Panc1 (cell line): ENCODE measurements at places on chromosomes 2 and 18.

DNA sequence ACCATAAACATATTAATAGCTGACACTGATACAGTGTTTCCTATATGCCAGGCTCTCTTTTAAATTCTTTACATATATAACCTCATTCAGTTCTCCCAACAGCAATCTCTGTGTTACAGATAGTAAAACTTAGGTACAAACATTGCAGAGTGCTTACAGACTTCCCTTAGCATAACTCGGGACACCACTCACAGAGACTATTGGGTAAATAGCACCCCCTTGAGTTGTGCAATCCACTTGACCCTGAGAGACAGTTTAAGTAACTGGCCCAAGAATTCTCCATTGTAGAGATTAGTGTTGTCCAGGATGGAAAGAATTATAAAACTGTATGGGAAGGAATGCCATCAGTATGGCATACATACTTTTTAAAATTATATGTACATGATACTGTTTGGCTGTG lies 110.1 kb downstream of the POLE4 start:
- no peak for DNase-seq

DNA sequence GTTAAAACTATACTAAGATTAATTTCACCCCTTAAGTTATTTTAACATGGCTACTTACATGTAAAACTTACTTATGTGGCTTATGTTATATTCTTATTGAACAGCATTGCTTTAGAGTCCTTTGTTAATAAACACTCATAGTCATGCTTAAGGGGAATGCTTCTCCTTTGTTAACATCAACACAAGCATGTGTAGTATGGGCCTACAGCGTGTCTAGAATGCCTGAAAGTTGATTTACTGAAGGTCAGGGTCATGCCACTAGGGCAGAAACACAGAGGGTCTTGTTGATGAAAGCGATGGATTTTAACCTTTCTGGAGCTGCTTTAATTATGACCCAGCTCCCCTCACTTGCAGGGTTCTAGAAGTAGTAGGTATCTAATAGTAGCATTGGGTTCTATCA lies 159.8 kb upstream of the DLX2 start:
- DNase-seq, result no peak

DNA sequence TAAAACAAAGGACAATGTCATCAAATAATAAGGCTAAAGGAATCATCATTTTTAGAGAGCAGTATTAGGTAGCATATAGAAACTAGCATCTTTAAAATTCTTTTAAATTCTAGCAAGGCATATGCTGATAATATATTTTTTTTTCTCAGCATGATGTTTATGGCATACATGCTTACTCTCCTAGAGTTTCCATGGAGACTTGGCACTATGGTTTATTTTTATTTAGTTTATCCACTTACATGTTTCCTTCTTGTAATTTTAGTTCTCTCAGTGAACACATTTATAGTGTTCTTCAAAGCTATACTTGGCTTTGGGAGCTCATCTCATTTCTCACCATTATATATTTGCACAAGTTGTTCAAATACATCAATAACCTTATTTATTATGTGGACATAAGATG lies 413.8 kb upstream of the LINC00305 start:
- DNase-seq, result no peak

DNA sequence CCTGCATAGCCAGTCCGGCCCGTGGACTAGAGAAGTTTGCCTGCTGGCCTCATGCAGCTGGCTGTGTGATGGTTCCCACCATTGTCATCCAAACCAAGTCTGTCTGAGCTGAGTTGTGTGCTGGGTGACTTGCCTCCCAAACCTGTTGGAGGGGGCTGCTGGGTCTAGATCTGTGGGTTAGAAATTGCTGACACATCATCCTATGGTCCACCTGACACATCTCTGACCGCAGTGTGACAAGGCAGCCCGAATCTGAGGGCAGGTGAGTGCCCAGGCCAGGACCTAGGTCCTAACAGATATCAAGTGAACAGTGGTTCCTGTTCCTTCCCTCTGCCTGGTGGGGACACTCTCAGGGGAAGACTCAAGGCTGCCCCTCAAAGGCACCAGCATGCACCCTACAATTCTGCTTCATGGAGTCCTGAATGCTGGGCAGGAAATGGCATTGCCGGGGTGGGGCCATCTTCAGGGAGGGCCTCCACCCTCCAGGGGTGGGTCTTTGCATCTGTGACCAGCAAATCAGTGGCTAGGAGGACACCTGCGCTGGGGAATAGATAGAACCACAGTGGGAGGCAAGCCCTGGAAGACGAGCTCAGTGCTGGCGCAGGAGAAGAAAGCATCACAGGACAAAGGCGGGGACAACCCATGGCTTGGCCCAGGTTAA lies 117.9 kb upstream of the ID2 start:
- DNase-seq, result no peak

- no peak for DNase-seq
Measured at GRCh38 chr2:10501980-10502802, 54.1 kb upstream of the ODC1 start.

DNA sequence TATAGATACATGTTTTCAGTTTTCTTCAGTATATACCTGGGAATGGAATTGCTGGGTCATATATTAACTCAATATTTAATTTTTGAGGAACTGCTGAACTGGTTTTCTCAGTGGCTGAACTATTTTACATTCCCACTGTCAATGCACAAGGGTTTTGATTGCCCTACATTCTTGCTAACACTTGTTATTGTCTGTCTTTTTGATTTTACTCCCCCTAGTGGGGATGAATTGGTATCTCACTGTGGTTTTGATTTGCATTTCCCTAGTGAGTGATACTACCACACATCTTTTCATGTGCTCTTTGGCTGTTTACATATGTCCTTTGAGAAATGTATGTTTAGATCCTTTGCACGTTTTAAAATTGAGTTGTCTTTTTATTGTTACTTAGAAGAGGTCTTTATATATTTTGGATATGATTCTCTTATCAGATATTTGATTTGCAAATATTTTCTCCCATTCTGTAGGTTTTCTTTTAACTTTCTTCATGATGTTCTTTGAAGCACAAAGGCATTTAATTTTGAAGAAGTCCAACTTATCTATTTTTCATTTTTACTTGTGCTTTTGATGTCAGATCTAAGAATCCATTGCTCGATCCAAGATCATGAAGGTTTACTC lies 36.2 kb downstream of the ASB1 start:
- DNase-seq, result no peak

DNA sequence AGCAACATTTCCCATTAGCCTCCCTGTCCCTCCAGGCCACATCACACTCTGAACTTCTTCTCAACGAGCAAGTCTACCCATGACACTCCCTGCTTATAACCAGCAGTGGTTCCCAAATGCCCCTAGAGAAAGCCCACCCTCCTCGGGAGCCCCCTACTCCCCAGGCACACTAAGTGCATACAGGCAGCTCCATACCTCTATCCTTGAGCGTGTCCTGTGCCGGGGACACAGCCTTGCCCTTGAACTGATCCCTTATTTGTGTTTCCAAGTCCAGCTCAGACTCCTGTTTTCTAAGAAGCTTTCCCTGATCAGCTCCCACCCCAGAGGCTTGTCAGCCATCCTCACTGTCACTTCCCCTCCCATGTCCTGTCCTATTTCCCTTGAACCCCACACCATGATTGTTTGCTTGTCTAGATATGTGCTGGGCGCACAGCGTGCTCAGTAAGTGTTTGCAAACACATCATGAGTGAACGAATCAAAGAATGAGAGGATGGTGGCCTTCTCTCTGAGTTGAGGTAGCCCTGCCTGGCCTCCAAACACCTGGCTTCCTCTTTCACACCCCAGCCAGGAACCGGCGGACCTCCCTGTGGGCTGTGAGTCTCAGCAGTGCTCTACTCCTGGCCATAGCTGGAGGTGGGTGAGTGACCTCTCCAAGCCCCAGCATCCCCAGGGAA lies 2.1 kb downstream of the TEX51 start:
- DNase-seq, result no peak

GRCh38 chr2:179758636-179759035 lies 102.8 kb downstream of the ZNF385B start:
- DNase-seq, result no peak

DNA sequence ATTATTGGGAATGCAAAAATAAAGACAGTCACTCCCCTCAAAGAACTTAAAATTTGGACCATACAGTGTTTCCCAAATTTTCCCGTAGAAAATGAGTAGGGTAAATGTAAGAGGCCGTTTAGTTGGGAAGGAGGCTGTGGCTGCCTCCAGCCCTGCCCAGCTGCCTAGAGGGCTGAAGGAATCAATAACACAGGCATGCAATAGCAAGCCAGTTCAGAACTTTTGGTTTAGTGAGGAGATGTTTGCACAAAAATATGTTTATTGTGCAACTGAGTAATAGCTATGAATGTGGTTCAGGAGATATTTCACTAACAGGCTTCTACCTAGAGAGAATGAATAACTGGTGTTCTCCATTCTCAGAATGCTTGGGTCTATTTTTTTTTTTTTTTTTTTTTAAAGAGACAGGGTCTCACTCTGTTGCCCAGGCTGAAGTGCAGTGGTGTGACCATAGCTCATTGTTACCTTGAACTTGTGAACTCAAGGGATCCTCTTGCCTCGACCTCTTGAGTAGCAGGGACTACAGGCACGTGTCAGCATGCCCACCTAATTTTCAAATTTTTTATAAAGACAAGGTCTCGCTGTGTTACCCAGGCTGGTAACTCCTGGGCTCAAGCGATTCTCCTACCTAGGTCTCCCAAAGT lies 23.6 kb downstream of the UGP2 start:
- DNase-seq, result no peak

GRCh38 chr2:152089238-152089637 lies 9.6 kb downstream of the CACNB4 start:
- DNase-seq, result no peak

DNA sequence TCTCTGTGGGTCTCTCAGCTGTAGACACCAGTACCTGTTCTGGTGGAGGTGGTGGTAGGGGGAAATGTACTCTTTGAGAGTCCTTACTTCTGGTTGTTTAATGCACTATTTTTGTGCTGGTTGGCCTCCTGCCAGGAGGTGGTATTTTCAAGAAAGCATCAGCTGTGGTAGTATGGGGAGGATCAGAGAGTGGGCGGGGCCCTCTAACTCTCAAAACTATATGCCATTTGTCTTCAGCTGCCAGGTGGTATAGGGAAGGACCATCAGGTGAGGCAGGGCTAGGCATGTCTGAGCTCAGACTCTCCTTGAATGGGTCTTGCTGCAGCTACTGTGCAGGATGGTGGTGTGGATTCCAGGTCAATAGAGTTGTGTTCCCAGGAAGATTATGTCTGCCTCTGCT lies 1100.8 kb downstream of the CNTNAP5 start:
- no peak for DNase-seq

DNA sequence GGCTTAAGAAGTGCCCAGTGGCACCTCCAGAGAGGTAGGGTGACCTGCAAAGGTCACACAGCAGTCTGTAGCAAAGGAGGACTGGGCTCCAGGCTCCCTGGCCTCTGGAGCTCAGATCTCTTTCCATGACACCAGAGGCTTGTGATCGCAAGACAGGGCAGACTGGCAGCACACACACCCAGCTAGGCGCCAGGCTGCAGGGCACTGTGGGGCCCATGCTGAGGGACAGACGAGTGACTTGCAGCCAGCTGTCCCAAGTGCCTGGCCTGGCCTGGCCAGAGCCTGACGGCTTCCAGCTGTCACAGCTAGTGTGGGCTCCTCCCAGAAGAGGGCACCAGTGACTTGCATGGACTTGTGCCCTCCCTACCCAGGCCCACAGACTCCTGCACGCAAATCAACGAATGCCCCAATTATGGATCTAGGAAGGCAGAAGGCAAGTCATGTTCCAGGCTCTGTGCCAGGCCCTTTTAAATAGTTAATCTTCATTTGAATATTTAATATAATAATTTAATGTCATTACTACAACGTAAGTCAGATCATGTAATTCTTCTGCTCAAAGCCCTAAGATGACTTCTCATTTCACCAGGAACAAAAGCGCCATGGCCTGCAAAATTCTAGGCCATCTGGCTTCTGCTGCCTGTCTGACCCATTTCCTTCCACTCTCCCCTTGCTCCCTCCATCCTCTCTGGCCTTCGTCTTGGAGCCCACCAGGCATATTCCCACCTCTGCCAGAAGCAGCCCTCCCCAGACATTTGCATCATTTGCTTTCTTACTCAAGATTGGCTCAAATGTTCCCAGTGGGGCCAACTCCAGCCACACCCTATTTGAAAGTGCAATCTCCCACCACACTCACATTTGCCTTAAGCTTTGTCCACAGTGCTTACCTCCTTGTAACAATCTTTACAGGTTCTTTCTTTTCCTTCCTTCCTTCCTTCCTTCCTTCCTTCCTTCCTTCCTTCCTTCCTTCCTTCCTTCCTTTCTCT lies 3.7 kb upstream of the SPEG start:
- DNase-seq, result no peak

DNA sequence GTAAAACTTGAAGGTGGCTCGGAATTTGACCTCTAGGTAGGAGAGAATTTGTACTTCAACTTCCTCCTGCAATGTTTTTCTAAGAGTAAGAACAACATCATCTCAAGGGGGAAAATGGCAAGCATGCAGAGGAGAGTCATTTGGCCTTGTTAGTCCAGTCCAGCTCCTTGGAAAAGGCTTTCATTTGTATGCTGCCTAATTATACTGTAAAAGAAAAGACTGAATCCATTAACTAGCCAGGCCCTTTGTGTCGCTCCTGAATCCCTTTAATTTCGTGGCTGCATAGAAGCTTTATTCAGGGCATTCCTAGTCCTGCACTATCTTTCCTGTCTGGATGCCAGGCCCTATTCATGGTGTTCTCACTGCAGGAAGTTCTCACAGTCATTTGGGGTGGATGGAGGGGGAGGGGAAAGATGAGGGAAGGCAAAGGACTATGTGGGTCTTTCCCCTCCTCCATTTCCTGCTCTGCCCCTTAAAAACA lies 36.0 kb downstream of the PHLPP1 start:
- no peak for DNase-seq

- DNase-seq, result no peak
Measured at GRCh38 chr2:235583925-235584637, 90.2 kb downstream of the AGAP1 start.

GRCh38 chr2:215748446-215748845 lies 264.9 kb downstream of the MREG start:
- DNase-seq, result no peak

DNA sequence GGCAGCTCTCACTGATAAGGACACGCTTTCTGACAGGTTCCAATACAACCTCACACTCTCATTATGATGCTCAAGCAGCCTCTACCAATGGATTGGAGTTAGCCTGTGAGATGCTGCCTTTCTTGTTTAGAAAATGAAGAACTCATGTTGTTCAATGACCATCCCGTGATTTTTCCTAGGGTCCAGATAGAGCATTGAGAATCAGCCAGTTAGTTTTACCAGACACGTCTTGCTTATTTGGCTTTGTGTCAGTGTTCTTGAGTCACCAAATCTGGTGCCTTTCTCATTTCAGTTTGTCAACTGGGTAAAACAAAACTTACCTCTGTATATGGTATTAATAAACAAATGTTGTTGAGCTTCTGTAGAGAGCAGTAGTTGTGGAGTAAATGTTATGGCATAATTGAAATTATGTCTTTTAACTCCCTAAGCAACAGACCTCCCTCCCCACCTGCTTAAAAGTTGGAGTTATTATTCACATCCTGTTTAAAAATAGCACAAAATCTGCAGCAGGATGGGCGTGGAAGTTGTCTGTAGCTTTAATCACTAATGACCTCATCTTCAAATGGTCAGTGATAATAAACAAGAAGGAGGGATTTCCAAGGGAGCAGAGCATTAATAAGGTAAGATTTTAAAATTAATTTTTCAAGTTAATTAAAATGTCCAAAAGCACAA lies 167.3 kb downstream of the HRH4 start:
- no peak for DNase-seq
